ENCODE measurements at places on chromosomes 7 and 10.

- DNase-seq = no peak
These were observed 72.4 kb downstream of the ABCC2 start for GRCh38 chr10:99854860-99855259.

- no peak for DNase-seq
These were observed 105.5 kb downstream of the CUX1 start for GRCh38 chr7:101922631-101923601.

DNA sequence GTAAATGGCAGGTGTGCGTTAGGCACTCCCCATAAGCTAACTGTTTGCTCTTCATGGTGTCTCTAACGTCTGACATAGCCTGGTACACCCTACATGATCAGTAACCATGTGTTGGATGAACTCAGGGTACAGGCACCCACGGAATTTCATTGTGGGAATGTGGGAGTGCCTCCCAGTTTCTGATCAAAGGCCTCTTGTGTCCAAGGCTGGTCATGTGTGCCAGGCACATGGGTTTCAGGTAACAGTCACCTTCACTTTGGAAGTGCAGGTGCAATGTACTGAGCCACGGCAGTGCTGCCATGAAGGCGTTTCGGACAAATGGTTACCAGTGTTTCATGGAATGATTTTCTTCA, 298.3 kb downstream of the DNAJB6 start:
- no peak for DNase-seq

DNA sequence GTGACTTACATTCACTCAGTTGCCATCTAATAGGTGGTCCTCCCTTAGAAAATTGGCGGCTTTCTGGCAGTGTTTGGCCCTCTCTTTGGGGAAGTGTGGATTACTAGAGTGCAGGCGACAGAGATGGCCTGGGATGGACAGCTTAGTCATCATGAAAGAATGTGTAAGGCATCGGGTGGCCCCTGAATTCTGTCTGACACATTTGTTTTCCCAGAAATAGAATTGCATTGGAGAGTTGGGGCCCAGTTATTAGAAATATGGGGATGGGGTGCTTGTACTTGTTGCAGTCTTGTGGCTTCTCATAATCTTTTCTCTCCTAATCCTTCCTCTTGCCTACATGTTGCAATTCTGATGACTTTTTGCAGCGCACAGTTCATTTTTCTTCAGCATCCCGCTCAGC, 13.8 kb downstream of the TCF7L2 start:
- no peak for DNase-seq

DNA sequence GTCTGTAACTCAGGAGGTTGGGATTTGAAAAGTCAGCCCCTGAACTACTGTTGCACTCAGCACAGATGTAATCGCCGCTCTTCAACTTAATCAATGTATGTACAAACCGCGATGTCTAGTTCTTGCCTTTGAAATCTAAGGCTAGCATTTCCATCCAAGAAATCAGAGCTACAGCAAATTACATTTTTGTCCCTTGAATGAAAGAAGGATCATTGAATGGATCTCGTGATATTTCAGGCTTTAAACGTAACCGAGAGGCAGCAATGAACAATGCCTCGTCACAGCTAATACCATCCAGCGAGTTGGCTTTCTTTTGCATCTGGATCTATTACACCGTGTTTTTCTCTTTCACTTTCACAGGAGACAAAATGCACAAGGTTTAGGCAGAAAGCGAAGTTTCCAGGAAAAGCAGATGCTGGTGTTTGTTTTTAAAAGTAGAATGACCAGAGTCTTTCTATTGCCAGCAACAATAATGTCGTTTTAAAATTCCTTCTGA, 5.5 kb downstream of the SKIDA1 start:
- DNase-seq = no peak

DNA sequence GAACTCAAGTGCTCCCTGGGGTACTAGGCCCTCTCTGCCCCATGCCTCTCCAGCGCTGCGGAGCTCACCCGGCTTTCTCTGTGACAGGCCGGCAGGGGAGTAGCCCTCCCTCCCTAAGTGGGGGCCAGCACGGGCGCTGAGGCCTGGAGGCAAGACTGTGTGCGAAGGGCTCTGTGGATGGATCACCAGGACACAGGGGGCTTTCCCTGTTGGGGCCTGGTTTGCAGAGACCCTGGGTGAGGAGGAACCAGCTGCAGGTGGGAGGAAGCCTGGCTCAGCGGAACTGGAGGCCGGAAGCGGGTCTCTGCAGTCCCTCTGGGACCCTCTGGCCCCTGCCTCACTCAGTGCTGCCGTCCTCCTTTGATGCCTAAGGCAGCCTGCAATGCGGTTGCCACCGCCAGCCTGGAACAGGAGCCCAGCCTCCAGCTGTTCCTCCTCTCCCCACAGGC, 106.0 kb downstream of the CYTH3 start:
- DNase-seq = no peak

- DNase-seq = no peak
These were observed 277.6 kb downstream of the REEP3 start for GRCh38 chr10:63798599-63799498.

GRCh38 chr10:78551184-78552005, 517.4 kb upstream of the ZMIZ1 start:
- no peak for DNase-seq

- no peak for DNase-seq
These were observed 28.0 kb downstream of the RBM17 start for GRCh38 chr10:6116806-6117205.

GRCh38 chr10:108358912-108359311, 1194.4 kb upstream of the SORCS1 start:
- DNase-seq = no peak

GRCh38 chr7:70673778-70674570, 458.0 kb upstream of the GALNT17 start:
- no peak for DNase-seq

DNA sequence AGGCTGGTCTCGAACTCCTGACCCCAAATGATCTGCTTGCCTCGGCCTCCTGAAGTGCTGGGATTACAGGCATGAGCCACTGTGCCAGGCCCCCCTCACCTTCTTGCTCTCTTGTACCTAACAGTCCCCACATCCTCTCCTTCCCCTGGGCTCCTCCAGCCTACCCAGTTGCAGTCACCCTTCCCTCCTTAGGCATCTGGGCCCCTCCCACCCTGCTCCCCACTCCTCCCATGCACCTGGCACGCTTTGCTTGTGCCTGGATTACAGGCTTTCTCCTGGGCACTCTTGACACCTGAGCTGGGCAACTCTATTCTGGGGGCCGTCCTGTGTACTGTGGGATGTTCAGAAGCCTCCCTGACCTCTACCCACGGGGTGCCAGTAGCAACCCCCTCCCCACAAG, 3.0 kb downstream of the CLDN15 start:
- DNase-seq = no peak

GRCh38 chr10:119550827-119551226, 8.3 kb upstream of the RGS10 start:
- no peak for DNase-seq

DNA sequence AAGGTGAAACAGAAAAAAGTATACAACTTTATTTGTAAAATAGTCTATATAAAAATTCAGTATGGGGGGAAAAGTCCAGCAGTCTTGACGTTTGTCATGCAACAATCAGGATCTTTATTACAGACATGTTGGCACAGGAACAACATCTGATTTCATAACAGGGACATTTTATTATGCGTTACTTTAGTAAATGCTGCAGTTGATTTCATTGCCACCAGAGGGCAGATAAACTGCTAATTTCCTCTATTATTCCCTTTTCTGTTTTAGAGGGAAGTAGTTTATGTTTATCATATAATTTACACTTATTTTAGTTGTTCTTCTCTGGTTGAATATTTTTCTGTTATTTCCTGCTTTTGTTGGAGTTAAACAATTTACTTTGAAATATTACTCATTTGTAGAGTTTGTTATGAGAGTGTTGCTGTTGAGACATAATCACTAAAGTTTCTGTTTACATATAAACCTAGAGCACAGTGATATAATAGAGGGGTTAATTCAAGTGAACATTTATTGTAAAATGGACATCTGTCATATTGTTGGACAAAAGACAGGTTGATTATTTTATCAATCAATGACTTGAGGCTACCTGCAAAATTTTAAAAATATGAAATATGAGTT, 3.3 kb downstream of the PLXDC2 start:
- DNase-seq = no peak

GRCh38 chr7:117993377-117994003, 120.2 kb upstream of the CTTNBP2 start:
- DNase-seq = no peak

DNA sequence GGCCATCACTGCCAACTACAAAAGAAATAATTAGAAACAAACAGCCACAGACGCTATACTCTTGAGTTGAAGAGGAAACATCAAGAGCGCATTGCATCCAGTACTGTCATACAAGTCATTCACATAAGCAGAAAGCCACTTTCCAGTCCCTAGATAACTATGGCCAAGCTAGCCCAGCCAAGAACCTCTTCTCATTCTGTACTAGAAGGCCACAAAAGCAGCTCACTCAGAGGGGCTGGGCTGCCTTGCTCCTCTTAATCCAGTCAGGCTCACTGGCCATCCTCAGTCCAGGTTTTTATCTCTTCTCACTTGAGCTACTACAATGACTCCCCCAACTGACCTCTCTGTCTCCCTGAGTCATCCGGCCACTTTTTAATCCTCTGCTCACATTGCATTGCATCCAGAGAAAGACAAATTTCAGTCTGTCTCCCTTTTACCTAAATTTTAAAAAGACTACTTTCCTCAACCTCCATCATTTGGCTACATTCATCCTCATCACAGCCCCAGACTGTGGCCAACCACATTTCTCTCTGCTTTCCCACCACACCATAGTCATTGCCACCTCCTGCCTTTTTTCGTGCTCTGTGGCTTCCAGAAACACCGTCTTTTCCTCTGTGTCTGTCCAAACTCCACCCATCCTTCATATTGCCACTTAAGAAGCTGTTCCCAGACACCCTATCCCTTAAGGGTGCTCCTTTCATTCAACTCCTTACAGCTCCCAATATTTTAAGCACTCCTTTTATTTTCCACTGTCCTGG, 25.0 kb downstream of the PPP1R3C start:
- no peak for DNase-seq
